ENCODE measurements at places on chromosomes 5 and 9.

- no peak for DNase-seq
Measured at GRCh38 chr9:79817438-79818004, 245.8 kb downstream of the TLE4 start.

- no peak for DNase-seq
Measured at GRCh38 chr5:167804512-167805220, 486.8 kb upstream of the WWC1 start.

- no peak for DNase-seq
Measured at GRCh38 chr9:88749420-88749819, 214.4 kb downstream of the NXNL2 start.

DNA sequence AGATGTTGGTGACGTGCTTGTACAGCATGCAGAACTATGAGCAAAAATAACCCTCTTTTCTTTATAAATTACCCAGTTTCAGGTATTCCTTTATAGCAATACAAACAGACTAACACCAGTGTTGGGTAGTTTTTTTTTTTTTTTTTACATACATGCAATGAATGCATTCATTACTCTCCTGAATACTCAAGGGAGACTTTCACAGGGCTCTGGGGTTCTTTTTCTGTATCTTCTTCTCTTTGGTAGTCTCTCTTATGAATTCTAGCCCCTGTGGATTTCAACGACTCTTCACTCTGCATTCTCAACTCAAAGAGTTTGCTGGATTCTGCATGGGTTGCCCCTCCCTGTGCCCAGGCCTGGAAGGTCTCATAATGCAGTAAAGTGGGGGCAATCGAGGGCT, 27.8 kb downstream of the PTTG1 start:
- DNase-seq: no peak

GRCh38 chr5:109721741-109722140, 32.0 kb downstream of the MAN2A1 start:
- no peak for DNase-seq

- peak; percentile 28 for DNase-seq
Measured at GRCh38 chr5:100889165-100889743, 13.8 kb downstream of the ST8SIA4 start.

GRCh38 chr5:27705661-27706060, 667.3 kb upstream of the CDH9 start:
- DNase-seq: no peak

GRCh38 chr5:6508931-6509330, 60.3 kb downstream of the UBE2QL1 start:
- no peak for DNase-seq

DNA sequence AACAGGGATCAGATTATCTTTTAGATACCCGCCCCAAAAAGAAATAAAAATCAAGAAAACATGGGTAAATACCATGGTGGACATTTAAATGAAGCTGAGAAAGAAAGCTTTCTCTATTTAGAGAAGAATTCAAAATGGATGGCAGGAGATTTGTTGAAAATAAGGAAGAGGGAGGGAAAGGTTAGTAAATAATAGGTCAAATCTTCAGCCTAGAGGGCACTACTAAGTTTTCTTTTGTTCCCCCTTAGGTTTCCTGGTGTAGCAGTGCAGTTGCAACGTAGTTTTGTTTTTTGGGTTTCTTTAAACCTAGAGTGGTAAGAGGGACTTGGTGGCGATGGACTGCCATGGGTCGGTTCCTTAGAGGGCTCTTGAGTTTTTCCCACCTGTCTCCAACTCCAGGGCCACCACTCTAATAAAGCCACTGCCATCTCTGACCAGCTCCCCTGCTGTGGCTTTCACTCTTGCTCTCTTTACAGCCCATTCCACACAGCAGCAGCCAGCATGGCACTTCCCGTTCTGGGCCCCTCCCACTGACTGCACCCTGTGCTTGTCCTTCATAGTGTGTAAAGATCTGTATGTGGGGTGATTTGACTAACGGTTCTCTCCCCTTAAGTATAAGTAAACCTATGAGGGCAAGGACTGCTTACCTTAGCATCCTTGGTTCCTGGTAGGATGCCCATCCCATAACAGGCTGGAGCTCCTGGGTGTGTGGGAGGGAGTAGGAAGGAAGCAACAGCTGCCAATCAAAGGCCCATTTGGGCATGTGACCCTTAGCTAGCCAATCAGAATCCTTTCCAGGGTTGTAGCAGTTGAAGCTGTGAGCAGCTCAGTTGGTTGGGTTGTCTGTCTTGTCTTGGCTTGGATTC, 118.3 kb downstream of the SLC1A3 start:
- DNase-seq: peak; percentile 71

DNA sequence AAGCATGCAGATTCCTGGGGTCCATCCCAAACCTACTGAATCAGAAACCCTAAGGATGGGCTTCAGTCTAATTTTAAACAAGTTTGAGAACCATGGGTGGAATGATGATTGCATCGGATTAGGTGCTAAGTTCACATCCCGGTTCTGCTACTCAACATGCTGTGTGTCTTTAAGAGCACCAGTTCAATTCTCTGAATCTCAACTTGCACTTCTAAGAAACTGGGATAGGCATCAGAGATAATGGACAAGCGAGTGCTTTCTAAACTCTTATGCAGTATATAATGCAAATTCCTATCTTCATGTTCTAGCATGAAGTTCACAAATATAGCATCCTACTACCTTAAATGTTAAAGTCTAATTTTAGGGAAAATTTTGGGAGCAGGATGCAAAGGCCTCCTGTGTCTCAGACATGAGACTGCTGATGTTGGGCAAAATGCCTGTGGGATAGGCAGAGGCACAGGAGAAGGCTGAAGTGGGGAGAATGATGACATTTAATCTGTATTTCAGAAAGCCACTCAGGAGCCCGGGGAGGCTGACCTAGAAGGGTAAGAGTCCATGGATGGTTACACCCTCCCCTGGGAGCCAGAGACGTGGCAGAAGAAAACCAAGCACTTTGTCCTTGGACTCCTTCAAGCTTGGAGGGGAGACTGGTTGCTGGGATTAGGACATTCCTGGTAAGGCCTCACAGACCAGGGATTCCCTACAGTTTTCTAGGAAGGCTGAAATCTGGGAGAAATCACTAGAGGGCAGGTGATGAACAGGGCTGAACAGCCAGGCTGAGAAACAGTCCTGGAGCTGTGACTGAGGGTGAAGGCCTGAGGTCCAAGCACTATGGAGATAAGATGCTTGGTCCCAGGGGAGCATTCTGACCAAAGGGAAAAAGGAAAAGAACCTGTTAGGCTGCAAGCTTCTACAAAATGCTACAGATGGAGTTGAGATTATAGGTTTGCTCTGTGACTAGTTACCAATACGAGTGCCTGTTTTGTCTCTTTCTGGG, 311.9 kb upstream of the PANK3 start:
- DNase-seq: peak; percentile 81

- no peak for DNase-seq
Measured at GRCh38 chr5:87598460-87598859, 185.7 kb upstream of the CCNH start.

DNA sequence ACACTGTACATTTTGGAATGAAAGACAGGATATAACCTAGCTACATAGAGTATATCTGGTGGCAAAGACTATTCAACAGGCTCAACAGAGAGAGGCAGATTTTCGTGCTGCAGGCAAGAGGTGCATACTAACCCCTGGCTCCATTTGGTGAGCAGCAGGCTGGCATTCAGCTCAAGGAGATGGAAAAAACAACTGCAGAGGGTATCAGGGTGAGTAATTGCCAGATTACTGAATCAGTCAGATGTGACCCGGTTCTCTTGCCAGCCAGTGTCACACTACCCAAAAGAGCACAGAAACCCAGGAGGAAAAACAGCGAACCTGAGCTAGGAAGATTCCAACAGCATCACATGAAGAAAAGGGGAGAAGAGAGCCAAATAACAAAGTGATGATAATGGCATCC, 130.4 kb upstream of the PRLR start:
- no peak for DNase-seq

- no peak for DNase-seq
Measured at GRCh38 chr5:173231996-173232498, 3.0 kb downstream of the NKX2-5 start.

DNA sequence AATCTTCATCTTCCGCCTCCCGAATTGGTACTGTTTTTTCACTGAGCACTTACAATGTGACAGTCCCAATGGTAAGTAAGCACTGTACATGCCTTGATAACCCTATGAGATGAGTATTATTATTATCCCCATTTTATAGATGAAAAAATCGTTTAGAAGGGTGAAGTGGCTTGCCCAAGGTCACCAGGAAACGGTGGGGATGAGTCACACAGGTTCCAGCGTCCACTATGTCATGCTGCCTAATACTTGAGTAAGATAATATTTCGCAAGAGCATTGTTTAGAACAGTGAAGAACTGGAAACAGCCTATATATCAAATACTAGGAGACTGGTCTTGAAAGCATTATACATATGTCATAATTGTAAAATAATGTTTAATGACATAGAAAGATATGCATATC, 12.9 kb downstream of the HAND1 start:
- no peak for DNase-seq

DNA sequence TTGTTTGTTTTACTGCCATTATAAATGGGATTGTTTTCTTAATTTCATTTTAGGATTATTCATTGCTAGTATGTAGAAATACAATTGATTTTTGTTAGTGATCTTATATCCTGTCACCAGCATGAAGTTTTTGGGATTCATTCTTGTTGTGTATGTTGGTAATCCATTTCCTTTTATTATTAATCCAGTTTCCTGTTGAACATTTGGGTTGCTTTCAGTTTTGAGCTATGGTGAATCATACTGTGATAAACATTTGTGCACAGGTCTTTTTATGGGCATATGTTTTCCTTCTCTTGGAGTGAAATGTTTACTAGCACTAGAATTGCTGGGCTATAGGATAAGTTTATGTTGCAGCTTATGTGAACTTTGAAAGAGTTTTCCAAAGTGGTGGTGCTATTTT, 69.6 kb downstream of the MAN2A1 start:
- peak; percentile 27 for DNase-seq

GRCh38 chr5:124843596-124843899, 97.1 kb upstream of the ZNF608 start:
- no peak for DNase-seq

DNA sequence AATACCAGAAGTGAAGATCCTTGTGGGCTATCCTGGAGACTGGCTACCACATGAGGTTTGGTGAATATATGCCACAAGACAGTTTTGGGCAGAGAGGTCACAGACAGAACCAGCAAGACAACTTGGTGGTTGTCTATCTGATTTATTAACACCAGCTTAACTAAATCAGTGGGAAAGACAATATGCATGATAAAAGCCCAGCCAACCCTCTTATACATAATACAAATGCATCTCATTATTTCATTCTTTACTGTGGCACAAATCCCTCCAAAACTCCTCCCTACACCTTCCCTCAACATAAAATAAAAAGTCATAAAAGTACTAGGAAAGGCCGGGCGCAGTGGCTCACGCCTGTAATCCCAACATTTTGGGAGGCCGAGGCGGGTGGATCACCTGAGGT, 8.1 kb downstream of the HINT1 start:
- DNase-seq: no peak

- DNase-seq: no peak
Measured at GRCh38 chr5:24644761-24645160, at the start of gene CDH10. Gene CDH10 (minus strand): TSS chr5:24644978. CDS start chr5:24593490, 51,488 bp downstream.

DNA sequence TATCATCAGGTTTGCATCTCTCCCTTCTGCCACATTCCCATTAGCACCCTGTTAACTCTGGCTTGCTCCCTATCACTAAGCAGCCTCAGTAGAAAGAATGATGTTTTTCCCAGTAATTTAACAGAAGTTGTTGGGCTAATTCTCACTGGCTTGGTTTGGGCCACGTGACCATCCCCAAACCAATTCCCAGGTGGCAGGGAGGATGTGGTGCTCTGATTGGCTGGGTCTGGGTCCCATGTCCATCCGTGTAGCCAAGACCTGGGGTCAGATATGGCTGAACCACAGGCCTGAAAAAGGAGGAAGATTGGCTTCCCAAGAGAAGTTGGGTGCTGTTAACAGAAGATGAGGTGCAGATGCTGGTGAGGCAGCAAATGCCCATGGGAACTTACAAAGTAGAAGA, 122.0 kb downstream of the BOD1 start:
- no peak for DNase-seq

DNA sequence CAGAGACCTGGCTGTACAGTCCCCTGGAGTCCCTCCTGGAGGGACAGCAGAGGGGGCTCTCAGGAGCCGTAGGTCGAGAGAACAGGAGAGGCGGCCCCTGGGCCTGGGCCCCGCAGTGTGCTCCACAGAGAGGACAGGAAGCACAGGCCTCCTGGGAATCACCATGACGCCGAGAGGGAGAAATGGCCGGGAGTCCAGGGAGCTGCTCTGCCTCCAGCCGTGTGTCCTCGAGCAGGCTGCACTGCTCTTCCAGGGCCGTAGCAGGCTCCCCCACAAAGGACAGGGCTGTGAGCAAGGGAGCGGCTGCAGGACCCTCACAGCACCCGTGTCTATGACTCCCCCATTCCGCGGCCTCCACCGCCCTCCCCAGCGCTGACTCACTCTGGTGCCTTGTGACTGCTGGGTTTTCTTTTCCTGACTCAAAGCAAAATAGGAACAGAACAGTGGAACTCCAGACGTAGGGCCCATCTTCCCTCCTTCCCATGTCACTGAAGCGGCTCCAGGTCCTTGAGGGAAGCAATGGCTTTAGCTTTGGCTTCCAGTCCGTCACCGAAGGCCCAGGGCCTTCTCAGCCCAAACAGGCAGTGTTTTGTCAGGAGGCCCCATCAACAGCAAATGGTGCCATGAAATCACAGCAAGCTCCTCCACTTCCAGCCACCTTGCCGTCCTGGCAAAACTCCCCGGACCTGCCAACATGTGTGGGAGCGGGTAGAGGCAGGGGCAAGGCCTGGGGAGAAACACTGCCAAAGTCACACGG, 114.2 kb downstream of the LHFPL2 start:
- DNase-seq: no peak

DNA sequence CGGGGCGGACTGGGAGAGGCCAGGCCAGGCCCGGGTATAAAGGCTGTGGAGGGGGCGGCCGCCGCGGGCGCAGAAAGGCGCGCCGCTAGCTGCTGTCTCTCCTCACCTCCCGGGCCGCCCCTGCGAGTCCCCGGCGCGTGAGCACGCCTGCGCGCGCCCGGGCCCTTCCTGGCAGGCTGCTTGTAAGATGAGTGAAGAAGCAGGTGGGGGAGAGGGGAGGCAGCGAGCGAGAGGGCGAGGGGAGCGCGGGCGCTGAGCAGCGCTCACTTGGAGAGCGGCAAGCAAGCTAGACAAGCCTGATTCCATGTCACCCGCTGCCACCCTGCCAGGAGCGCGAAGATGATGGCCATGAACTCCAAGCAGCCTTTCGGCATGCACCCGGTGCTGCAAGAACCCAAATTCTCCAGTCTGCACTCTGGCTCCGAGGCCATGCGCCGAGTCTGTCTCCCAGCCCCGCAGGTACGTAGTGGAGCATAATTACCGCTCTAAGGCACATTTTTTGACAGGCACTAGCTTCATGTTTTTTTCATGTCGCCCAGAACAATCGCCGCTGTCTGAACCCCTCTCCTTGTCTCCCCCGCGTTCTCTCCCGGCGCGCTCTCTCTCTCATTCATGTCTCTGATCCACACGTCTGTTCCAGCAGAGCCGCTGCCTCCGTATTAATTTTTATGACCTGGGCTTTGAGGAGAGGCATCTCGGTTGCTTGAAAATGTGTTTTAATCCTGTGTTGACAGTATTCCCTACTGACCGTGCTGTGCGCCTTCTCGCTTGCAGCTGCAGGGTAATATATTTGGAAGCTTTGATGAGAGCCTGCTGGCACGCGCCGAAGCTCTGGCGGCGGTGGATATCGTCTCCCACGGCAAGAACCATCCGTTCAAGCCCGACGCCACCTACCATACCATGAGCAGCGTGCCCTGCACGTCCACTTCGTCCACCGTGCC, at the start of gene POU4F3:
TSS of gene POU4F3 (plus strand) at position 66 of the 941 bp plus-strand sequence. CDS start at position 340, 274 bp downstream.
- no peak for DNase-seq
